ENCODE measurements at places on chromosomes 3 and 15. TPM values are rescaled to one million over a fixed set of nuclear protein-coding genes. Genes with fewer than 3 reads are reported as not detected.

GRCh38 chr3:186456731-186457191 lies 87.4 kb downstream of the CRYGS start:
- no peak for DNase-seq

DNA sequence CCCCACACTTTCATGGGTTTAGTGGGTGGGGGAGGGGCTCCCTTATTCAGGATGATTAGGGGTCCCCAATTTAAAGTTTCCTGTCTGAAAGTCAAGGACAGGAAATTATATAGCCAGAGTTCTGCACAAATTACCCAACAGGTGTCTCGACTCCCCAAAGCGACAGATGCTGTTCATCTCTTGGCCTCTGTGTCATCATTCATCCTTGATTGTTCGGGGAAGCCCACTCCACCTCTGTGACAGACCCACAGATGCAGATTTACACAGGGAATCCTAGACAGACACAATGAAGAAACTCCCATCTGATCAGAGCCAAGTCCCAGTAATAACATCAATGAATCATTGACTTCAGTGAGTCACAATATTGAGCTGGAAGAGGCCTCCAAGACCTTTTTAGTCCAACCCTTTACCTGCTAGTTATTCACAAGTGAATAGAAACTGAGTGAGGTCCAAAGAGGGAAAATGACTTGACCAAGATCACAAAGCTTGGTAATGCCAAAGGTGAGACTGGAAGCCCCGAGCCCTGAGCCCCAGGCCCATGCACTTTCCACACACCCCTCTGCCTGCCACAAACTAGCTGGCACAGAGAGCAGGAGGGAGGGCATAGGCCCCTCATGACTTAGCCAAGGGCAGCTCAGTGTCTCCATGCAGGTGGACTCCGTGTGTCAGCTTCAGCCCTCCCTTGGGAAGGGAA lies 7.9 kb upstream of the SRP14 start:
- DNase-seq, result peak; percentile 28

- DNase-seq, result no peak
Measured at GRCh38 chr3:66991459-66991858, 6.6 kb upstream of the KBTBD8 start.

DNA sequence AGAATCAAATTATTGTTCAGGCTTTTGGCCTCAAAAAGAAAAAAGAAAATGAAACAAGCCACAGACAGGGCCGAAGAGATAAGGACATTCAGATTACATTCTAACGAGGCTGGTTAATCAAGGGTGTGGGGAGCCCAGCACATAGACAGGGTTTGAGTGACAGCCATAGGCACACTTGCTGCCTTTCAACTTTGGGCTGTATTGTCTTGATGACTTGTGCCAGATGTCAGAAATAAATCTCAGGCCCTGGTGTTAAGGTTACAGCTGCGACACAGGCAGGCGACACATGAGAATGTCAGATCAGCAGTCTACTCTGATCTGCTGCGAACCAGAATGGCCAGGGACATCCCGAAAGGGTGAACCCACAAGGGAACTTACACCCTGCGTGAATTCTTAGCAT lies 231.2 kb upstream of the ARRDC4 start:
- DNase-seq, result no peak

GPR176 gene
- total RNA-seq, result 1.3 TPM

DNA sequence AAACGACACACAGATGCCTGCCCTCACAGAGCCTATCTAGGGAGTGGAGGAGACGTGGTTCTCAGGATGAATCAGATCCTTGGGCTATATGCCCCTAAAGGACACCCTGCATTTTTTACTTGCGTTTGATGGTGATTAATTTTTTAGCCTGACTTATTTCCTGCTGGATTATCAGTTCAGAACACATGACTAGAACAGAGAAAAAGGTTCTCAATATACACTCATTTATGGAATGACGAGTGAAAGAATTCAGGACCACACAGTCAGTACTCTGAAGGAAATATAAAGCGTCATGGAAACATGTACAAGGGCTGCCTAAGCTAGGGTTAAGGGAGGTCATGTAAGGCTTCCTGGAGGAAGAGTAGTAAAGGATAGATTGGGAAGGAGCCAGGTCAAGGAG lies 121.8 kb downstream of the SSR3 start:
- no peak for DNase-seq

All from liver (tissue), 10 donors.